Stimulated activated effector memory CD8-positive, alpha-beta T cell treated with anti-CD3 and anti-CD28 coated beads, Interleukin-12 subunit alpha, Interleukin-12 subunit beta, amount 100 ng/mL, for 72 hours (primary cell): ENCODE measurements at places on chromosomes 1 and 21.

GRCh38 chr1:235225299-235225698 is 64.2 kb upstream of the RBM34 start:
- no peak for DNase-seq

DNA sequence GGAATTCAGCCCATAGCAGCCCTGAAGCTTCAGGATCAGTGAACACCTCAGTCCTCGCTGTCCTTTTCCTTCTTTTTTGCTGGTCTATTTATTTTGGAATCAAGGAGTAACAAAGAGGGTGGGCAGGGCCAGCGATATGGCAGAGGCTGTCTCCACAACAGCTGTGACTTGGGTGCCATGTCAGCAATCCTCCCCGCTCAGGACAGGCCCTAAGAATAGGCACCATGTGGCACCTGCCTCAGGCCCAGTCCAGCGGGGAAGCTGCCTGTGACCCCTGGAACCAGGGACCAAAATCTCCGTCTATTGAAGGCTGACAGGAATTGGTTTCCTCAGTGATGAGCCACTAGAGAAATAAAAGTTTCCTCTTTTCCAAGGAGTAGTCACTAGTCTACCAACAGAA is 58.6 kb upstream of the TNR start:
- no peak for DNase-seq

- no peak for DNase-seq
These were observed 60.2 kb downstream of the CHRM3 start for GRCh38 chr1:239446611-239447010.

GRCh38 chr1:56564615-56565014 is 14.7 kb downstream of the PLPP3 start:
- DNase-seq = no peak

DNA sequence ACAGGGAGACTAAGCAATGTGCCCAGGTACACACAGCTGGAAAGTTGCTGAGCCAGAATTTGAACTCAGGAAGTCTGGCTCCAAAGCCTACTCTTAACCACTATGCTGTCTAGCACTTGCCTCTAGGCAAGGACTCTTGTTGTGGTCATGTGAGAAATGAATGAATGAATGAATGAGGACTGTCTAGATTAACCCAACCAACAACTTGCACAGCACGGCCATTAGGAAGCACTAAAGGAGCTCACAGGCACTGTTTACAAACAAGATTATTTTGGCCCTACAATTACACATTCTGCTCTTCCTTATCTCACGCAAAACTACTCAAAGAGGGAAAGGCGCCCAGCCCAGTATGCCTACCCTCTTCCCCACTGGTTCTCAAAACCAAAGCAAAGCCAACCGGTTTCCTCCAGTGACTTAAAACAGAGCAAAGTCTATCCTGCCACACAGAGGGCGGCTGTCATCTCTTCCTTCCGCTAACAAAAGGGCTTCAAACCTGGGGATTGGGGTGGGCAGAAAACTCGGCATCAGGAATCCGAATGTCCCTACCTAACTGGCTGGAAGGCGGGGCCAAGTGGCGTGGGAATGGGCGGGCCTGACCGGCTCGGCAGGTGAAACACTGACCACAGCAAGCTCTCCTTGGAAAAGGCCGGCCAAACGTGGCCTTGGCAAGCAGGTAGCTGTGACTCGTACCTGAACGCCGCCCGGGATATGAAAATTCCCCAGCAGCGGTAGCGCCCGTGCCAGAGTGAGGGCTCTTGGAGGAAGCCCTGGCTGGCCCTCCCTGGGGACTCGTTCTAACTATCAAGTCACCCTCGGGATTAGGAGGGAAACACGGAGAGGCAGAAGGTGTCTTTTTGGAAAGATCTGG is 948 bp downstream of the STK40 start:
- DNase-seq = peak; percentile 71

DNA sequence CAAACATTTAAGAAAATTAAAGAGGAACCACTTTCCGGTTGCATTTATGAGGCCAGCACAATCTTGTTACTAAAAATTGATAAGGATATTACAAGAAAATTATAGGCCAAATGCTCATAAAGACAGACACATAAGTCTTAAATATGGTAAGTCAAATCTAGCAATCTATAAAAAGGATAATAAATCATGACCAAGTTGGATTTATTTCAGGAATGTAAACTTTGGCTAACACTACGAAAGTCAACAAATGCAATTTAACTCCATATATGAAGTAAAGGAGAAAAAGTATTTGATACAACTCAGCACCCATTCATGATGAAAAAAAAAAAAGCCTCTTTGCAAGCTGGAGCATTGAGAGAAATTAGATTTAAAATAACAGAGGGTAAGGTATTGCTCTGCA is 6.3 kb downstream of the HHAT start:
- DNase-seq = no peak

- no peak for DNase-seq
These were observed 158.6 kb downstream of the SYT2 start for GRCh38 chr1:202551683-202552082.

GRCh38 chr1:60903591-60903990 is 178.8 kb upstream of the NFIA start:
- no peak for DNase-seq

GRCh38 chr21:24278711-24279110 is 1328.6 kb downstream of the MRPL39 start:
- no peak for DNase-seq

DNA sequence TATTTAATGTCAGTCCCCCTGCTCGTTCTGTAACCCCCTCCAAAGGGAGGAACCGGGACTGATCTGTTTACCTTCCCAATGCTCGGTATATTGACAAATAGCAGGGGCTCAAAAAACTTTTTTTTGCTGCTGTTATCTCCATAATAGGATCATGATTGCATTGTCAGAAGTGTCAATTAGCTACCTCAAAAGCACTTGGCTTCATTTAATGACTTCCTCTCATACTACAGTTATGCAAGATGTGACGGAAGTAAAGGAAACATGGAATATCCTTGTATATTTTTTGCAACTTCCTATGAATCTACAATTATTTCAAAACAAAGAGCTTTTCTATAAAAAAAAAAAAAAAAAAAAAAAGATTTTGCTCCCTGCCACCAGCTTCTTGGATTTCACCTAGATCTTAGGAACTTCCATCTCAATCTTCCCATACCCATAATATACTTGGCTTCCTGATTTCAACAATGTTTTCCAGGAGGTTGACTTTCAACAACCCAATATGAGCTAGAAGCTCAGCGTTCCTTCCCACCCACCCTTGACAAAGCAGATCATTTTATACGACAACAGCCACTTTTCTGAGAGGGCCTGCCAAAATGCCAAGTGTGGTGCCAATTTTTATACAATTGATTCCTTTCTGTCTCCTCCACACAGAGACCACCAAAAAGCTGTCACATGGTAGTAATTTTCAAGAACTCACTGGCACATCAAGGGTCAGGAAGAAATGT is 71.7 kb downstream of the SETD4 start:
- no peak for DNase-seq
